ENCODE measurements at places on chromosomes 16 and 17. TPM values are rescaled to one million over a fixed set of nuclear protein-coding genes. Genes with fewer than 3 reads are reported as not detected.

Gene MILR1
- total RNA-seq, result 5.6 TPM

Gene GJC1
- 60.0 TPM for total RNA-seq

Gene IRF8
- total RNA-seq, result not detected

Gene KRTAP4-6
- not detected for total RNA-seq

Gene KRT13
- total RNA-seq, result 4.0 TPM

Gene UNC45B
- total RNA-seq, result not detected

Gene MYL4
- total RNA-seq, result not detected

Gene SARM1
- total RNA-seq, result 33.1 TPM

Gene SOST
- not detected for total RNA-seq

- peak; percentile 18 for DNase-seq
These were observed 21.2 kb downstream of the PEMT start for GRCh38 chr17:17570140-17570797.

- DNase-seq, result no peak
These were observed 23.0 kb downstream of the TSPOAP1 start for GRCh38 chr17:58305626-58306025.

- DNase-seq, result no peak
These were observed 349 bp upstream of the SLC6A2 start for GRCh38 chr16:55655381-55655896.

- no peak for DNase-seq
These were observed 17.4 kb downstream of the ASPSCR1 start for GRCh38 chr17:81994593-81995462.

DNA sequence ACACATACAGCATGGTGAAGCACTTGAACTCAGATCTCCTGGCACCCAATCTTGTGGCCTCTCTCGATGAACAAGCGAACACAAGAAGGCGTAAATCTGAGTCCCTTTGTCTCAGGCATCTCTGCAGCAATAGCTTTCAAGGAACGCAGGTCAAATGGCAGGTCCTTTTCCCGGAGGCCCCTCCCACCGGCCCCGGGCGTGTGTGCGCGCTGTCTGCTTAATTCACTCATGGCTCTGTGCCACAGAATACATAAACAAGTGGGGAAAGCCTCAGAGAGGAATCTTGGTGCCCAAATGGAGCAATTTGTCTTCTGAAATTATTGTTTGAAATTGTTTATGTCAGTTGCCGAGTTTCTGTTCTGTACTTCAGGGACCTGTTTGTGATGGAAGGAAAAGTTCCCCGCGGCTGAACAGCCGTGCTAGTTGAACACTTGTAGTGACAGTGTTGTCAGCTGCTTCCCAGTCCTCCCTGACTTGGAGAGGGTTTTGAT lies 14.8 kb downstream of the MYOCD start:
- no peak for DNase-seq

- DNase-seq, result no peak
These were observed 42.0 kb downstream of the UBE2G1 start for GRCh38 chr17:4324463-4324862.

DNA sequence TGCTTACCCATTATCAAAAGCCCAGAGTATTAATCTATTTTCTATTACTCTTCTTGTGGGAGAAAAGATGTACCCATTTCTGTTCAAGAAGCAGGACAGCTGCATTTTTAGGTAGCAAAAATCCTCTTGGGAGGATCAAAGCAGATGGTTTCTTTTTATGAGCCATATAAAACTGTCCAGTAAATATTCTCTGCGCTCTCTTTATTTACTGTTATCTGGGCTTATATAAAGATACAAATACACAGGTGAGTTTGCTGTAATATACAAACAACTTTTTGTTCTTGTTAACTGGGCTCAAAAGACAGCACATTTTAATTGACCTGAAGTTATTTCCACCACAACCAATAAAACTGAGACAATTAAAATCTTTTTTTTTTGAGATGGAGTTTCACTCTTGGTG lies 10.1 kb downstream of the PHF12 start:
- no peak for DNase-seq

DNA sequence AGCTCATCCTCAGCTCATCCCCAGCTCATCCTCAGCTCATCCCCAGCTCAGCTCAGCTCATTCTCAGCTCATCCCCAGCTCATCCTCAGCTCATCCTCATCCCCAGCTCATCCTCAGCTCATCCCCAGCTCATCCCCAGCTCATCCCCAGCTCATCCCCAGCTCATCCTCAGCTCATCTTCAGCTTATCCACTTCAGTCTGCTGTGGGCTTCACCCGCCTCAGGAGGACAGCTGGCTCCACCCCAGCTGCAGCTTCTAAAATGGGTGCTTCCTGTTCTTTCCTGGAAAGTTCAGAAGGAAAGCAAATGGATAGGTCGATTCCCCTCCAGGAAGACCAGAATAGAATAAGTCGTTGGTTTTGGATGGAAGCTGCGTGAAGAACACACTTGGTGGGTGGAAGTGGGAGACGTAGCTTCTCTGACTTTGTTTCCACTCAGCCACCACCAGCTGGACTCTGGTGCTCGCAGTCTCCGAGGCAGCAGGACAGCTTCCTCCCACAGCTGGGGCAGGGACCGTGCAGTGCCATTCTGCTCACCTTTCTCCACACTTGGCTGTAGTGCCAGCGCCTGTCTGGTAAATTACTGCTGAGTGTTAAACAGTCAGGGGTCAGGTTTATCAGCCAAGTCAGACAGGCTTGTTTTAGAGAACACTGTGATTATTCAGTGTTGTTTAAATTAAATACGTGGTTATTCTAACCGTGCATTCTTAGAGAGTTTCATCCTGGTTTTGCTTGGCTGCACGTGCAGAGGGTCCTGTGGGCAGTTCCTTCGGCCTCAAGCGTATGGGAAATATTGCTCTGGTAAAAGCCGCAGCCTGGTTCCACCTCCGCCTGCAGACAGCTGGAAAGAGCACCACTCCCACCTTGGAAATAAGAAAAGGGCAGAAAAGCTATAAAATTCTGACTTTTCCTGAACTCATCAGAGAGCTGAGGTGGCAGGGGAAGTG lies 61.0 kb upstream of the CHMP6 start:
- no peak for DNase-seq

DNA sequence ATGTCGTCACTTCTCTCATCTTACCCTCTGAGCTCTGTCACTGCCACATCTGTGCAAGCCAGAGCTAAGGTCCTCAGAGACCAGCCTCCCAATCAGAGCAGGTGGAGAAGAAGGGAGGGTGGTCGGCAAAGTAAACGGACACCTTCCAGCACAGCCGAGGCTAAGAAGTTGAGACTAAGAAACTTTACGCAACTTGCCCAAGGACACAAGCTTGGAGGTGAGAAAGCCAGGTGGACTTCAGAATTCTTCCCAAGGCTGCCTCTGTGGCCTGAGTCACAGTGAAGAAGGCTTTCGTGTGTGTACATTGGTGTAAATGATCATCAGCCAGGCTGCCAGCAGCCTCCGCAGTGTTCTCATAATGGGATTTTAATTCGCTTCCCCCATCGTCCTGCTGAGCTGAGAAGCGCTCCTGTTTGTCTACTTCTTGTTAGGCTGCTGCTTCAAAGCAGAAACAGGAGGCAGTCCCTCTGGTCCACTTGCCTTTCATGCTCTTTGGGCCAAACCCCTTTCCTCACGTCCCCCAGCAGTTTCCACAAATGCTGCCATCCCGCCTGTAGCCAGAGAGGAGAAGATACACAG lies 125.0 kb upstream of the RPL38 start:
- DNase-seq, result no peak

GRCh38 chr17:72134608-72135394 lies 14.0 kb downstream of the SOX9 start:
- DNase-seq, result no peak

DNA sequence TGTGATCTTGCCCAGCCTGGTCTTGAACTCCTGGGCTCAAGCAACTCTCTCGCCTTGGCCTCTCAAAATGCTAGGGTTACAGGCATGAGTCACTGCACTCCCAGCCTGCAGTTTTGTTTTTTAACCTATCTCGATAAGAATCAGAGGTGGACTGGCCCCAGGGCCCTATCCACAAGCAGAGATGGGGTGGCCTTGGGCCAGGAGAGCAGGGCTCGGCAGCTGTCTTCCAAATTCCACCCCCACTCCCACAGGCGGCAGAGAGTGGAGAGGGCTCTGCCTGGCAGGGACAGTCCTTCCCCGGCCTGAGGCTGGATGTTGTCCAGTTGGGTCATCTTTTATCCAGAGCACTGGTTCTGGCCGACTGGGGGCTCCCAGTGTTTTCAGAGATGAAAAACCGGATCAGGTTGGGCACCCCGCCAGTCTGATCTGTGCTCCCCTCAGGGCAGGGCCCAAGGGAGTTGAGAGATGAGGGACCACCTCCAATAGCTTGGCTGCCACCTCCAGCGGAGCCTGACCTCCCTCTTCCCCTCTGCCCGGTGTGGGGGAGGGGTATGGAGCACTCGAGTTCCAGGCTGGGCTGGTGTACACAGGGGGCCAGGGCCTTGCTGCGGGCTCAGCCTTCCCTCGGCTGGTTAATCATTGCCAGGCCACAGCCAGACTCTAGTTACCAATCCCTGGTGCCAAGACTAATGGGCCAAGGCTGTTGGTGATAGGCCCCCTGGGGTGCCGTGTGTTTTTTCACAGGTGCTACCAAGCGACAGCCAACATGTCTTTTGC lies 30.3 kb upstream of the MYO15B start:
- peak; percentile 91 for DNase-seq

GRCh38 chr17:57375040-57375769 lies 118.9 kb downstream of the MSI2 start:
- no peak for DNase-seq

DNA sequence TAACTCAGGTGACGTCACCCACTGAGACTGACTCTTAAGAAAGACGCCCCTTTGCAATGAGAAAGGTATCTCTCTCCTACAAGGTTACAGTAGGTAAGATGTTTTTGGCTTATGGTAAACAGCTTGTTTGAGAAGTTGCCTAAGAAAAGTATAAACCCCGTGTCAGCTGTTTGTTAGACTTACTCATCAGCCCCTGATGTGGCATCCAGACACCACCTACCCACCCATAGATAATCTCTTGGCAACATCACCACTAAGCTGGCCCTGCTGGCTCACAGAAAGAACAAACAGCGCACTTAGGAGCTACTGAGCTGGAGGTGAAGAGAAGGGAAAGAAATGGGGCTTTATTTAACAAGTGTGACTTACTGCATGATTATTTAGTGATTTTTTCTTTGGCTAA lies 121.0 kb downstream of the PARN start:
- peak; percentile 70 for DNase-seq

DNA sequence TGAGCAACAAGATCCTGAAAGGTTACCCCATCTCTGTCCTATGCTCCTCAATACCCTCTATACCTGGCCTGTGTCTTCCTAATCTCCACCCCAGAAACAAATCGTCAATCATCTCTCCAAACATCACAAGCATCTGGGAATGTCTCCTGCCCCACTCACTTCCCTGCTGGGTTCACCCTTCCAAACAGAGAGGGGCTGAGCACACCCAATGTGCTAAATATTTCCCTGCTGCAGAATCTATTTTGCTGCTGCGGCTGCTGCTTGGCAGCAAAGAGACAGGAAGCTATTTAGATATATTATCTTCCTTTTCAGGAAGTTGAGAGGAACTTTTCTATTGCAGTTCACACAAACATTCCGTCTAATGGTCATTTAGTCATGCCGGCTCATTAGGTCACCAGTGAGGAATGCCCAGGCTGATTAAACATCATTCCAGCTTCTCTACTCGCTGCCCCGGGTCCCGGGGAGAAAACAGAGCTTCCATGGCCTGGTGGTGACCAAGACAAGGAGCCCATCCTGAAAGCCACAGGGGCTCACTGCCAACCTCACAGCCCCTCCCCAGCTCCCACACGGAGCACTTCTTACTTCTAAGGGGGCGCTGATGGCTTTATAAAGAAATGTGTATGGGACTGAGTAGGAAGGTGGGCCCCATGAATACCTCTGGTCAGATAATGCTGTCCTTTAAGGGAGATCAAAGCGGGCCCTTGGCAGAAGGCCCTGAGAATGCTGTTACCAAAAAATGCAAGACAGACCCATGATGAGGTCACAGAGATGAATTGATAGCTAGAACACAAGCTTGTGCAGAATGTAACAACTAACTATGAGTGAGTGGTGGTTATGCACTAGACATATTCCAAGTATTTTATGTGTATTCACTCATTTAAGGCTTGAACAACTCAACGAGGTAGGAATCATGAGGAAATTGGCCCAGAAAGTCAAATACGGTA lies 218.3 kb downstream of the SOX9 start:
- peak; percentile 89 for DNase-seq

DNA sequence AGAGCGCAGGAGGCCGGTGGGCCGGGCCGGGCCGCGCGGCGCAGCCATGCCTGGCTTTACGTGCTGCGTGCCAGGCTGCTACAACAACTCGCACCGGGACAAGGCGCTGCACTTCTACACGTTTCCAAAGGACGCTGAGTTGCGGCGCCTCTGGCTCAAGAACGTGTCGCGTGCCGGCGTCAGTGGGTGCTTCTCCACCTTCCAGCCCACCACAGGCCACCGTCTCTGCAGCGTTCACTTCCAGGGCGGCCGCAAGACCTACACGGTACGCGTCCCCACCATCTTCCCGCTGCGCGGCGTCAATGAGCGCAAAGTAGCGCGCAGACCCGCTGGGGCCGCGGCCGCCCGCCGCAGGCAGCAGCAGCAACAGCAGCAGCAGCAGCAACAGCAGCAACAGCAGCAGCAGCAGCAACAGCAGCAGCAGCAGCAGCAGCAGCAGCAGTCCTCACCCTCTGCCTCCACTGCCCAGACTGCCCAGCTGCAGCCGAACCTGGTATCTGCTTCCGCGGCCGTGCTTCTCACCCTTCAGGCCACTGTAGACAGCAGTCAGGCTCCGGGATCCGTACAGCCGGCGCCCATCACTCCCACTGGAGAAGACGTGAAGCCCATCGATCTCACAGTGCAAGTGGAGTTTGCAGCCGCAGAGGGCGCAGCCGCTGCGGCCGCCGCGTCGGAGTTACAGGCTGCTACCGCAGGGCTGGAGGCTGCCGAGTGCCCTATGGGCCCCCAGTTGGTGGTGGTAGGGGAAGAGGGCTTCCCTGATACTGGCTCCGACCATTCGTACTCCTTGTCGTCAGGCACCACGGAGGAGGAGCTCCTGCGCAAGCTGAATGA lies 606 bp downstream of the THAP11 start:
- no peak for DNase-seq

- peak; percentile 55 for DNase-seq
These were observed 48.0 kb upstream of the NDRG4 start for GRCh38 chr16:58451945-58452401.

- DNase-seq, result peak; percentile 56
These were observed 12.8 kb downstream of the PIMREG start for GRCh38 chr17:6456914-6457687.

GRCh38 chr16:53789137-53789536 lies 85.2 kb downstream of the FTO start:
- no peak for DNase-seq

DNA sequence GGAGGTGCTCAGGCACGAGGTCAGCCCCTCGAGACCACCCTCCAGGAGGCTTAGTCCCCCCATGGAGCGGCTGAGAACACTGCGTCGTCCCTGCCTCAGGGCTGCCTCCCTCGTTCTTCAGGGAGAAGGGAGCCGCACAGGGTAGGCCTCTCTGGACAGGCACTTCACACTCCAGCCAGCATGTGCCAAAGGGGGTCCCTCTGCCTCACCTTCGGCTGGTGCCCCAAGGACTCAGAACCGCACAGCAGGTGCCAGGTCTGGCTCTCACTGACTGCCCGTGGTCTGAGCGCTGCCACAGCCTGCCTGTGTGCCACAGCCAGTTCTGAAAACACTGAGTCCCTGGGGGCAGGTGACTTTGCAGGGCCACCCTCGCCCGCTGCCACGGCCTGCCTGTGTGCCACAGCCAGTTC lies 7.1 kb downstream of the P2RX5 start:
- DNase-seq, result no peak

GRCh38 chr17:49891271-49891670 lies 43.4 kb upstream of the TAC4 start:
- DNase-seq, result no peak

Data from MG63 (cell line).